ENCODE measurements at places on chromosomes 12 and 14.

GRCh38 chr12:77949943-77950342 lies 119.2 kb downstream of the NAV3 start:
- DNase-seq = no peak

- DNase-seq = no peak
These were observed 1399.1 kb downstream of the LRFN5 start for GRCh38 chr14:43005807-43006206.

DNA sequence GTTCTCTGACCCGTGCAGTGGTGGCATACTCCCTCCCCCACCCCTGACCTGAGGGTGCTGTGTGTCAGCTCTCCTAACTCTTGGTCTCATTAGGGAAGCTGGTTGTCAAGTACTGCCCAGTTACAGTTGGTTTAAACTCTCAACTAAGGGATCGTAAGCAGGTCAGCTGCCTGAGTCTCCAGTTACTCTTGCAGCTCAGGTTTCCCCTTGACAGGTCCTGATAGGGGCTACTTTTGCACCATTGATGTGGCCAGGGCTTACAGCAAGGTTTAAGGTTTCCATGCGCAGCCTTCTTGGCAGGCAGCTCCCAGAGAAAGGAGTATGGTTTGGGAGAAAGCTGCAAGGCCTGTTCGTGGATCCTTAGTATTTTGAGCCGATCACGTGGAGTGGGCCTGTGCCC lies 74.5 kb downstream of the ETV6 start:
- no peak for DNase-seq

DNA sequence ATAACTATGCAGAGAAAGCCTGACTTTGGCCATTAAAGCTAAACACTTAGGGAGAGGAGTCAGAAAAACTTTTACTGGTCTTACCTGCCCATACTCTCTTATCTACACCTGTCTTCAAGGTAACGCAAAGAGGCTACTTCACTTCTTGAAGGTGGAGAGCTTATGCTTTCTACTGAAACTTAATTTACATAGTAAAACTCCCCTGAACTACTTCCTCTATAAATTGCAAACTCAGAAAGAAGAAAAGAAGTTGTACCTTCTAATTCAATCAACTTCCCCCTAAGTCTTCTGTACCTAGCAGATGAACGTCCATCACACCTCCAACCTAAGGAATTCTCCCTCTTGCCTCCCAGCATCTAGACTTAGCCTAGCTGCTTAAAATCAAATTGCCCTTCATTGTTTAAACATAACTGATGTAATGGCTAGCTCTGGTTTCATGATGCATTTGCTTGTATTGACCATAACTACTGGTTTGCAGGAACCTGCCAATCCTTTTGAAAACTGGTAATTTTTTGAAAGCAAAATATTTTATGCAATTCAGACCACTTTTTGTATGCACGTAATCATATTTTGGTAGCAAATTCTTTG lies 87.7 kb downstream of the STON2 start:
- DNase-seq = no peak

- peak; percentile 33 for DNase-seq
These were observed 110.1 kb downstream of the SAMD4A start for GRCh38 chr14:54676812-54677708.

GRCh38 chr12:99493197-99493596 lies 154.4 kb upstream of the GARIN6 start:
- DNase-seq = no peak

- DNase-seq = no peak
These were observed 297.0 kb downstream of the SSPN start for GRCh38 chr12:26492406-26492805.

DNA sequence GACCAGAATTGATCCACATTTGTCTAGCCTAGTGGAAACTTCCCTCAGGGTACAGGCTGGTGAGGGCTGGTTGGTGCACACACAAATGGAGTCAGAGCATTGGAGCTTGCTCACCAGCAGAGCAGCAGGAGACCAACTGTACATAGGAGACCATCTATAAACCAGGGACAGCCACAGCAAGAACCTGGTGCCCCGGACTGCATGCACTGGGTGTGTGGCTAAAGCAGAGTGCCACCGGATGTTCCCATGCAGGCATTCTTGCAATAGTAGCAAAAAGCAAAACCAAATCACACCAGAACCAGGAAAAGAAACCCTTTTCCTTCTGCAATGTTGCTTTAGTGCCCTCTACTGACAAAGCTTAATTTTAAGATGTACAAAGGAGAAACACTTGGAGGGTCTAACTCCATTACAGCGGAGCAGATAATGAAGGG lies 136.4 kb downstream of the MDGA2 start:
- DNase-seq = peak; percentile 1

DNA sequence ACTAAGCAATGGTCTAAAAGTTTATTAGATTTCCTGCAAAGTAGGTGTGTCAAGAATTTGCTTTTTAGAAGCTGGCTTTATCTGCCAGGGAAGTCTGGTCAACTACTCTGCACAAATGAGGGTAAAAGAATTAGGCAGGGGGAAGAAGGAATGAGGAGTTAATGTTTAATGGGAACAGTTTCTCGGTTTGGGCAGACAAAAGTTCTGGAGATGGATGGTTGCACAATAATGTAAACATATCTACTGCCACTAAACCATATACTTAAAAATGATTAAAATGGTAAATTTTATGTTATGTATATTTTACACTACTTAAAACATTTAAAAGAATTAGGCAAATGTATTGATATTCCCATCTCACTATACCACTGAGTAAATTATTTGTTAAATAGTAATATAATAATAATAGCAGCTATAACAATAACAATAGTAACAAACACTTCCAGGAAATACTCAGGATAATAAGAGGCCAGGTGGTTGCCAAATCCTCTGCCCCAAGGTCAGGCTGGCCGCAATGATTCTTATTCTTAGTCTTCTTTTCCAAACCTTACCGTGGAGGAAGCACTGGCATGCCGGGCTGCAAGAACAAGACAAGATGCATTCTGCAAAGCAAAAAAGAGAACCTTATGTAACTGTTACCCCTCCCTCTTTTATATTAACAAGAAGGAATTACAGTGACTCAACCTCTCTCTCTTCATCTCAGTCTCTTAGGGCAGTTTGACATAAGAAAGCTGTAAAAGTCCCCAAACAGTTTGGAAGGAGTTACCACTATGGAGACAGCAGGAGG lies 13.9 kb downstream of the CS start:
- no peak for DNase-seq

DNA sequence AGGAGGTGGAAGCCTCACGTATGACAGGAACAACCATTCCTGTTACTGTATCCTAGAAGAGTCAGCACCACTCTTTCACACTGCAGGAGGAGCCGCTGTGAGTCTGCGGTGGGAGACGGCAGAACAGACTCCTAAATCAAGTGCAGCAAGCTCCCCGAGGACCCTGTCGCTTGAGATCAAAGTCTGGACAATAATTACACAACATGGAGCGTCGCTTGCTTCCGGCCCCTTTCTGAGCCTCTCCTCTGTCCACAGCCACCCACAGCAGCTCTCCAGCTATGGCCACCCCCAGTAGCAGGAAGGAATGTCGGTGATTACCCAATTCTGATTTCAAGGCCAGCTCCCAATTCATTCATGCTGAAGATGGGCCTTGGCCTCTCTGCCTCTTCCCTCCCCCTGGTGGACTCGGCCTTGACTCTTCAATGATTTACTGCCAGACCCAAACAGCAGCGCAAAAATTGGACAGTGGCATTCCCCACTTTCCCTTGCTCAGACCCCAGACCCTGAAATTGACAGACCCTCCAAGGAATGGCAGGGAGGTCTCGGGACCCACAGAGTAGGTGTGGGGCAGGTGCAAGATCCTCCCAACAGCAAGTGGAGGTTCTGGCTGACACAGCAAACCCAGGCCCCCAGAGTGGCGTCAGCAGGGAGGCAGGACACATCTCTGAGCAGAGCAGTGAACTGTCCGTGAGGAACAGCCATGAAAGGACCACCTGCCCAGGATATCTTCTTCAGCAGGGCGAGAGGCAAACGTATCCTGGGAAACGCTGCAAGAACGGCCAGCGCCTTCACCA lies 272.7 kb upstream of the DIO3 start:
- DNase-seq = no peak

DNA sequence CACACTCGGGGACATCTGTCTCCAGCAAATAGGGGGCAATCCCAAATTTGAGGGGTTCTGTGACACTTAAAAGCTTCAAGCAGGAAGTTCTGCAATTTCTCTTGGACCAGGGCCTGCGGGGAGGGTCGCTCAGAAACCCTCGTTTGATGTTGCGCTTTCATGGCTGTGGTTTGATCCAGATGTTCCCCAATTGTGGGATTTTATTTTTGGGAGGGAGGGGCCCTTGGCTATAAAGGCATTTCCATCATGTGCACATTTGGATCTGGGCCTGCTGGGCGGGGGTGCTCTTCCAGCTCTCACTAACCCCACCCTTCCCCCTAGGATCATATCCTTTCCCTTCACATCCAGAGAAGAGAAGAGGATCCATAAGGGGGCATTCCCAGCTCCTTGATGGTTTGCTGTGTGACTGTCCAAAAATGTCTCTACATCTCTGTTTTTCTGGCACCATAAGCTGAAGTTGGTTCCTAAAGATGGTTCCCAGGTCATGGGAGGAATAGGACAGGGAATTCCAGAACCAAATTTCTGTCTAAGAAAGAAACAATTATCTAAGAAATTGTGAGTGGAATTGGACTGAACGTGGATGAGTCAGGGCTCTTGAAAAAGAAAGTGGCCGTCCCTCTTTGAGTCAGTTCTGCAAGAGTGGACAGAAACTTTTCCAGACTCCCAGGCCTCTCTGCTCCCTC lies 47.2 kb downstream of the SMUG1 start:
- no peak for DNase-seq

GRCh38 chr14:65936342-65936975 lies 523.9 kb downstream of the FUT8 start:
- no peak for DNase-seq

DNA sequence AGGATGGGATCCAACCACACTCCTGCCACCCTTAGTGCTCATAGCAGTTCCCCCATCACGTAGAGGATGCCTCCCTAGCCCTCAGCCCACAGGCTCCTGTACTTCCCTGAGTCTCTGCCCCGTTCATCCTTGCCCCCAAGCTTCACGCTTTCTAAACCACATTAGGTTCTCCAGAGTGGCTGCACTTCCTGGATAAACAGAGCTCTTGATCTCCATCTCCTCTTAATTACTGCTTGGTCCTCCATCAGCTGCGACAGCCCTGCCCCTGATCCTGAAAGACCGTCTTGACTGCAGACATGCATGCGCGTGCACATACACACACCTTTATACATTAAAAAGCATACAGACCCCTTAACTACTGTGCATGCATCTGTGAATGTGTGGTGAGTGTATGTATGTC lies 530.0 kb downstream of the BCL11B start:
- DNase-seq = no peak

DNA sequence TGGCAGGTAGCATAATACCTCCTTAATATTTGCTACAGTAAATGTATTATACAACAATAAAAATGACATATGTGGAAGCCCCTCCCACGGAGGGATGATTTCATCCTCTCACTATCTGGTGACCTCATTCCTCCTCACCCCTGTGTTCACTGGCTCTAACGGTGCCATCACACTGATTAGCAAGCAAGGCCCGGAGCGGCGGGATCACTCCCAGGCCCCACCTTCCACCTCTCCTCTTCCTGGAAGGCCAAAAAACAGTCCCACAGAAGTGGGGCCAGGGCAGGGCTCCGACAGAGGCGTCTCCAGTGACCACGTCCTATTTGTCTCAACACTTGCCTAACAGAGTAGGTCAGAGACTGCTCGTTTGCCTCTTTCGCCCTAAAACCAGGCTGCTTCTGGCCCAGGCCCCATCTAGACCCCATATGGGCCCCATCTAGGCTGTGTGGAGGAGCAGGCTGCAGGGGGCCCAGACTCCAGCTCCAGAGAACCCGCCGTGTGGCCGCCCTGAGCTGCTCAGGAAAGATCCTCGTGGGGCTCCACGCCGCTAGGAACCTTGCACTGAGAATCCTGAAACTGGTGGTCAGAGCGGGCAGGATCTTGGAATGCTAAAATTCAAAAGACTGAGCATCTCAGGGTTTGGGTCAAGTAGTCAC lies 3.7 kb downstream of the SELPLG start:
- DNase-seq = peak; percentile 80

DNA sequence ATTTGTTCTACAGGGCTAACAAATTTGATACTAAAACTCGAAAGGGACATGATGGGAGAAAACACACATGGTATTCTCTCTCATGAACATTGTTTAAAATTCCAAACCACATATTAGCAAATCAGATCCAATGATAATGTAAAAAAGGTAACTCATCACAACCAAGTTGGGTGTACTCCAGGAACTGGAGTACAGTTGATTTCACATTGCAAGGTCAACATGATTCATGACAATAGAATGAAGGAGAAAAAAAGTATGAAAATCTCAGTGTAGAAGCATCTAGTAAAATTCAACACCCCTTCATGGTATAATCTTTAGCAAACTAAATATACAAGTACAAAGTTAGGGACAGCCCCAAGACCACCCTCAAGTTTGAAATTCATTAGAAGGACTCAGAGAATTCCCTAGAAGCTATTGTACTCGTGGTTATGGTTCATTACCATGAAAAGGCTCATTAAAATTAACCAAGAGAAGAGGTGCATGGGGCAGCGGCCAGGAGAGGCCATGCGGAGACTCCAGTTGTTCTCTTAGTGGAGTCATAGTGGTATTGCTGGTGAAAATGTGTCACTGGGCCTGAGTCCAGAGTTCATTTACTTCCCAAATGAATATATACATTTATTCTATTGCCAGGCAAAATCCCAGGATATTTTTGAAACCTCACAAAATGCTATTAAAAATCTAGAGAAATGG lies 3.1 kb upstream of the CDCA4 start:
- DNase-seq = no peak

DNA sequence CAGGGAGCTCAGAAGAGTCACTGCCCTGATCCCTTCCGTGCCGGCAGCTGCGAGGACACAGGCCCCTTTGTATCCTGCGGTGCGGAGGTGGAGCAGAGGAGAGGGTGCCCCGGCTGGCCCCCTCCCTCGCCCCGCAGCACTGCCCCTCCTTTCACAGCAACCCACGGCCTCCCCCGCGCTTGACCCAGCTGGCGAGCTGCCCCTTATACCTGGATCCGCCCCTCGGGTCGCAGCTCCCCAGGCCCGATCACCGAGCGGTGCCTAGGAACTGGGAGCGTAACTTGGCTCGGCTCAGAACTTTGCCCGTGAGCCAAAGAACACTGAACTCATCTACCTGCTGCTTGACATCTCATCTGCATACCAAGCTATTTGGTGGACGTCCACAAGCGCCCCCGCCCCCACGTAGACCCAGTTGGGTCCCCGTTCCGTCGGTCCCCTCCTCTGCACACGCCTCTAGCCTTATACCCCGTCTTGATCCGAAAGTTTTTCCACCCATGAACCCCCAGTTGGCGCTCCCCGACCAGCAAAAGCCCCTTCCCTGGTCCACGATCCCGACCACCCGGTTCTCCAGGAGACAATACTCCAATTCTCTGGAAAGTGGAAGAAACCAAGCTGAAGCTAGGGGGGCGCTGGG lies 697 bp upstream of the DNAJC14 start:
- peak; percentile 22 for DNase-seq

DNA sequence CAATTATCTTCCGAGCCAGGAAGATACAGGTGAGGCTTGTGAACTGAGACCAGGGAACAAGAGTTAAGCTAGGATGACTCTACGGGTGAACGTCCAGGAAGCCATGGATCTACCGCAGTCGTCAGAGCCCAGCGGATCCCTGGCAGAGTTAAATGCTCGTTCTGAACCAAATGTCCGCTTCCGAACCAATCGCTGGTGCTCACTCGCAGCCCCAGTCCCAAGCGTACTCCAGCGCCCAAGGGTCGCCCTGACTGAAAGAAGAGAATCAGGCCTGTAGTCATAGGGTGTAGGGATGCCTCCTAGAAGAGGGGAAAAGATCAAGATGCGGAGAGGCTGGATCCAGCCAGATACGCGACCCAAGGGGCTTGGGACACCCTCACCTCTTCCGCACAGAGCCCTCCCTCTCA lies 283 bp downstream of the VIPAS39 start:
- no peak for DNase-seq

Measured in activated CD4-positive, alpha-beta T cell treated with anti-CD3 and anti-CD28 coated beads, Interleukin-2, Interleukin-6, amounts not matched to agents 100 ng/mL and 50 ng/mL, durations not matched to agents 16 hours and 8 hours (primary cell).